NCI-H69 (cell line): ENCODE measurements at places on chromosomes 16 and 17.

DNA sequence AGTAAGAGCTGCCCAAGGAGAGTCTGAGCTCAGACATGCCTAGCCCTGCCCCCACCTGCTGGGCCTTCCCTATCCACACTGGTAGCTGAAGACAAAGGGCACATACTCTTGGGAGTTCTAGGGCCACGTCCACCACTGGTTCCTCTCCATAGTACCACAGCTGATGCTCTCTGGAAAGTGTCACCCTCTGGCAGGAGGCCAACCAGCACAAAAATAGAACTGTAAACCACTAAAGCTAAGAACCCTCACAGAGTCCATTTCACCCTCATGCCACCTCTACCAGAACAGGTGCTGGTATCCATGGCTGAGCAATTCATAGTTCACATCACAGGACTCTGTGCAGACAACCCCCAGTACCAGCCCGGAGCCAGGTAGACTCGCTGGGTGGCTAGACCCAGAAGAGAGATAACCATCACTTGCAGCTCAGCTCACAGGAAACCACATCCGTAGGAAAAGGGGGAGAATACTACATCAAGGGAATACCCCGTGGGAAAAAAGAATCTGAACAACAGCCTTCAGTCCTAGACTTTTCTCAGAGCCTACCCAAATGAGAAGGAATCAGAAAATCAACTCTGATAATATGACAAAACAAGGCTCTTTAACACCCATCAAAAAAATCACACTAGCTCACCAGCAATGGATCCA is 115.3 kb downstream of the CEP112 start:
- DNase-seq = peak; percentile 8

GRCh38 chr17:57518587-57519581 is 226.2 kb downstream of the CCDC182 start:
- DNase-seq = peak; percentile 93

DNA sequence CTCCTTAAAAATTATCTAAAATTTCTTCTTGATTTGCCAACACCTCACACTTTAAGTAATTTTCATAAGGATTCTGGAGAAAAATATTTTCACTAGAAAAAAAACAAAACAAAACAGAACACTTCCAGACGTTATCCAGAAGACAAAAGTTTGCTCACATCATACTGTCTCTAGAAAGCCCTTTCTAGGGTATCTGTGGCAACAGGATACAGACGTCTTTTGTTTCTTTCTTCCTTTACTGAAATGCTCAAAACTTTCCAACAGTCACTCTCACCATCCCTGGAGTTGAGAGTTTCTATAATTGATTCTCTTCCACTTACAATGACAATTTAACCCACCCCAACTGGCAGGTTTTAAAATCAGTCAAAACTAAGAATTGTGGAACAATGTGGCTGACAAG is 2.6 kb downstream of the ZC3H7A start:
- DNase-seq = no peak

DNA sequence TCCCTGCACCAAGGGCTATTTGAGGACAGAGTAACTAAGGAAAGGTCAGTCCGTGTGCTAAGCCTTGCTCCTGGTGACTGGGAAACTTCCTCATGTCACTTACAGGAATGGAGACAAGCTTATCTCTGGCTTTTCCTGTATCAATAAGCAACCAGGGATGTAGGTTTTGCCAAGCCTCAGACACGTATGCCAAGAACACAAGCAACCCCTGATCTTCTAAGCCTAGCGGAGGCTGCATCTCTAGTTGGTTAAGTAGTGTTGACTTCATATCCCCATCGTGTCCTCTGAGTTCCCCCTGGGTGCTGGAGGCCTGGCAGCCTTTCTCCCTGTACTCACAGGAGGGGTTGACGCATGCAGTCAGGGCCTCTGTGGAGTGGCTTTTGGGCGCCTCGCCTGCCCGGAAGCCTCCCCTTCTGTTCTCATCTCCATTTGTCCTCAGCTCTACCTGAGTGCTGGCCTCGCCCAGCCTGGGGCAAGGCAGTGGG is 1.4 kb upstream of the C1QTNF1 start:
- DNase-seq = no peak

GRCh38 chr16:23362460-23363317 is 60.6 kb downstream of the SCNN1B start:
- peak; percentile 88 for DNase-seq

DNA sequence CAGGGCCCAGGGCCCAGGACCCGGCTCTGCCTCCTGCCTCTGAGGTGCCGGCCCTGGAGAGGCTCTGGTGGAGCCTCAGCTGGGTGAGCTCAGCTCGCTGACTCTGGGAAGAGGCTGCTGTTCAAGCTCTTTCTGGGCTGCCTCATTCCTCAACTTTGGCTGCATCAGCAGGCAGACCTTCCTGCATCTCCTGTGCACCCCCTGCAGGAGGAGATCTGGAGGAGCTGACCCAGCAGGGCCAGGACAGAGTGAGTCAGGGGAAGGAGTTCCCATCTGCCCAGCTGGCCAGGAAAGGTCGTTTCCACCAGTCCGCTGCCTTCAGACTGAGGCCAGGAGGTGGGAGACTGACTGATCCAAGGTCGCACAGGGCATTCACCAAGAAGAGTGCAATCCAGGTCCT is 10.7 kb downstream of the CRHR1 start:
- DNase-seq = peak; percentile 29

DNA sequence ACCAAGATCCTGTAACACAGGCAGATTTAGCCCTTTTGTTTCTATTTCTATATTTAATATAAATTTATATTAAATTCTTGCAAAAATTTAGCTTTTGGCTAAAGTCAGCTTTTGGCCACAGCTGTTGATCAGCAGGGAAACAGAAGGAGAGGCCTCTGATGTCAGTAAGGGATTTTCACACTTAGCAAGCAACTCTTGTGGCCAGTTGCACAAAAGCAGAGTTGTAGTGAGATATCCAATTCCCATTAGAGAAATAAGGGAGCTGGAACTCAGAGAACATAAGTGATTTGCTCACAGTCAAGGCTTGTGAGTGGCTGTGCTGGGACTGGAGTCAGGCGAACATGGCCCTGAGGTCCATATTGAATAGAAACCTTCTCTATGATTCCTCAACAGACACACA is 16.7 kb upstream of the HEATR6 start:
- DNase-seq = no peak

- peak; percentile 41 for DNase-seq
These were observed 48.0 kb upstream of the NDRG4 start for GRCh38 chr16:58451945-58452401.

GRCh38 chr16:19186408-19186807 is 18.4 kb downstream of the SYT17 start:
- peak; percentile 65 for DNase-seq

GRCh38 chr17:28043296-28043695 is 819 bp downstream of the NLK start:
- DNase-seq = no peak

- no peak for DNase-seq
These were observed 841 bp downstream of the ALOXE3 start for GRCh38 chr17:8117367-8117979.

DNA sequence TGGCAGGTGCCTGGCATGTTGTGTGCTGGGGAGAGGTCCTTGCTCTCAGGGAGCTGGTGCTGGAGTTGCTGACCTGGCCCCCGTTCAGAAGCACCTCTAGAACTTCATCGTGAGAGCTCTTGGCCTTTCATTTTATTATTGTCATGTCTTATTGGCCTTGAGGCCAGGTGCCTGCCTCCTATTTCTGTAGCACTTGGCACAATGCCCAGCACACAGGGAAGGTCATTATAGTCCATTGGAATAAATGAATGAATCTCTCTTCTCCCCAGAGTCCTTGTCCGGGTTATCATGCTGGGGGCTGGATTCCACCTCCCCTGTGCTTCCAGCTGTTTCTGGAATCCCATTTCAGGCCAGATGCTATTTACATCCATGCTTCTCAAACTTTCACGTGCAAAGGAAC is 169.2 kb downstream of the HAPSTR1 start:
- DNase-seq = peak; percentile 72

DNA sequence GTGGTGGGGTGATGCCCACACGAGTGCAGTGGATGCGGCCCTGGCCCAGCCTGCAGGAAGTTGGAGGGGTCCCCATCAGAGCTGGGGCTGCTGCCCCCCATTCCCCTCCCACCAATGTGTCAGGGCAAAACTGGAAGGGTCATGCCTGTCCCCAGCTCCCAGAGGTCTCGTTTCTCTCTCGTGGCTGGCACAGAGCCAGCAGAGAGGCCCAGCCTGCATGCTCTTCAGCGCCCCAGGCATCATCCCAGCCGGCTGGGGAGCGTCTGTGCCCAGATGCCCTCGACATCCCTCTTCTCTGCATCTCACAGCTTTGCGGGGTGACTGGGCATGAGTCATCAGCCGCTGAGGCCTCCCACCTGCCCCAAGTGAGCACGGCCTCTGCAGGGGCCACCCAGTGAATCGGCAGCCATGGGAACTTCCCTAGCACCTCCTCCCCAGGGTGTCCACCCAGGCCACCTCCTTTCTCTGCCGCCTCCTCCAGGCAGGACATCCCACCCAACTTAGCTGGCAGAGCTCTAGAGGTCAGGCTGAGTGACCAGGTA is 9.8 kb upstream of the CSNK1D start:
- DNase-seq = peak; percentile 91

DNA sequence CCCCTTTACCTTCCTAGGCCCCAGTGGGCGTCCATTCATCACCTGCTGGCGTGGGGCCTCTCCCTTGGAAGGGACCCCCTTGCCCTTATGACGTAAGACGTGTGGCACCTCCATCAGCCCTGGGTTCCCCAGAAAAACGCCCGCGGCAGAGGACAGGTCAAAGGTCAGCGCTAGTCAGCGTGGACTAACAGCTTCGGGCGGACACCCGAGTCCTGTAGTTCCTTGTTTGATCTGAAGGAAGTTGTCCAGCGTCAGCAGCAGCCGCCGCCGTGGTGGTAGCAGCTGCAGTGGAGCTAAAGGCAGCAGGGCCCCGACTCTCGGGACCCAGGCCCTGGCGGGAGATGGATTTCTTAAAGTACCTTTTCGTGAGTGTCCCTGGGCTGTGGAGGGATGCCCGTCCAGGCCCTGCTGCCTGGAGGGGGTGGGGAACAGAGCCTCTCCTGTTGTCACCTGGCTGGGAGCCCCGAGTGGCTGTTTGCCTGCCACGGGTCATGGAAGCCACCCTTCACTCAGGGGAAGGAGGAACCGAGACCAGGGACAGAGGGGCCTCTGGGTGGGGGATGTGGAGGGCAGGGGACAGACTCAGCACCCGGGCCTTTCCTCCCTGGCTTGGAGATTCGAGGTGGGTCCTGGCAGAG is 123.6 kb downstream of the OR1D5 start:
- no peak for DNase-seq

GRCh38 chr17:17700251-17700969 is 19.2 kb downstream of the RAI1 start:
- peak; percentile 93 for DNase-seq

GRCh38 chr16:12162151-12162985 is 185.8 kb downstream of the SNX29 start:
- no peak for DNase-seq

GRCh38 chr16:81410643-81411293 is 33.8 kb upstream of the CMIP start:
- DNase-seq = peak; percentile 38
